ENCODE measurements at places on chromosomes 16 and 17. TPM values are rescaled to one million over a fixed set of nuclear protein-coding genes. Genes with fewer than 3 reads are reported as not detected.

The CD300H gene
- not detected for total RNA-seq

The HYDIN gene
- total RNA-seq: not detected

The MEIOC gene
- total RNA-seq: 0.36 TPM

The CLEC3A gene
- not detected for total RNA-seq

The TNFSF13 gene
- total RNA-seq: 1.1 TPM

The ITGAL gene
- total RNA-seq: 222 TPM

The TP53TG3B gene
- total RNA-seq: not detected

The ARHGDIG gene
- total RNA-seq: not detected

The CDRT15 gene
- total RNA-seq: not detected

The SHBG gene
- not detected for total RNA-seq

Data from activated CD8-positive, alpha-beta memory T cell treated with anti-CD3 and anti-CD28 coated beads for 36 hours (primary cell).